ENCODE measurements at places on chromosomes 1 and 21. TPM values are rescaled to one million over a fixed set of nuclear protein-coding genes. Genes with fewer than 3 reads are reported as not detected.
A peak's percentile ranks its signal among the peaks of the same experiment; 100 is the strongest.

The S100A14 gene
- total RNA-seq, result 266 TPM

The RNU1-4 gene
- 2,993 TPM for total RNA-seq

- no peak for DNase-seq
Observed at GRCh38 chr1:23122796-23123195, 45.9 kb downstream of the LUZP1 start.

GRCh38 chr1:159786465-159786864 lies 5.7 kb downstream of the DUSP23 start:
- DNase-seq, result no peak

The DNAI4 gene
- total RNA-seq, result 7.6 TPM

GRCh38 chr1:178726087-178726517 lies 1.1 kb downstream of the RALGPS2 start:
- DNase-seq, result no peak

- no peak for DNase-seq
Observed at GRCh38 chr1:59070610-59071009, 226.3 kb upstream of the FGGY start.

The UCHL5 gene
- 31.3 TPM for total RNA-seq

DNA sequence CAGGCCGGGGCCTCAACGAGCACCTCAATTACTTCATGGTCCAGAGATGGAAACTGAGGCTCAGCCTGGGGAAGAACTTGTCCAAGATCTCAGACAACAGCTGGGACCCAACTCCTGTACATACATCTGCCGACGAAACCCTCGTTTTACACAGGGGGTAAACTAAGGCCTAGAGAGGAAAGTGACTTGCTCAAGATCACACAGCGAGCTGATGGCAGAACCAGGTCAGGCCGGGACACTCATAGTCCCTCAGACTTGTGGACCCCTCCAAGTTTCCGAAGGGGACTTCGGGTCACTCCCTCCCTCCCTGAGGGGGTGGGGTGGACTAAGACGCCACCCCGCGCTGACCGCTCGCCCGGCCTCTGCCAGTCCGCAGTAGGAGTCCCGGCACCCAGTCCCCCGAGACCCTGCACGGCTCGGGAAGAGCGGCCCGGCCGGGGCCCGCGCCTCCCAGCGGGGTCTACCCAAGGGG lies 430 bp downstream of the WASF2 start:
- DNase-seq, result peak; percentile 77

DNA sequence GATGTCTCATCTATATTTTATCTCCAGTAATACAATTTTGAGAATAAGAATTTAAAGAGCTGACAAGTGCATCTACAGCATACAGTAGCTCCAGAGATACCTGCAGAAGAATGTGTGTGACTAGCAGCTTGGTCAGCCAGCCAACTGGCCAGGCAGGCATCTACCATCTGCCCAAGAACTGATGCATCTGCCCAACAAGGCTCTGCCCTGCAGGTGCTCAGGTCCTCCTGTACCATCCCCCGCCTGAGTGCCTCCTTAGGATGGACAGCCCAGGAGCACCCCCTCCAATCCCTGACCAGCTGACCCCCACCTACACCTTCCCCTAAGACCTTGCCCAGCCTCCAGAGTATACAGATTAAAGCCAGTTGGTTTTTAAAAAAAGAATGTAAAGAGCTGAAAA lies 30.3 kb downstream of the TMEM69 start:
- no peak for DNase-seq

- DNase-seq, result no peak
Observed at GRCh38 chr1:30759718-30760281, 2.2 kb upstream of the LAPTM5 start.

The MRPL55 gene
- total RNA-seq, result 58.8 TPM

The DMRTA2 gene
- total RNA-seq, result 0.29 TPM

- no peak for DNase-seq
Observed at GRCh38 chr21:20108016-20108415, 890.2 kb upstream of the NCAM2 start.

- DNase-seq, result no peak
Observed at GRCh38 chr1:244155661-244156060, 104.6 kb downstream of the ZBTB18 start.

DNA sequence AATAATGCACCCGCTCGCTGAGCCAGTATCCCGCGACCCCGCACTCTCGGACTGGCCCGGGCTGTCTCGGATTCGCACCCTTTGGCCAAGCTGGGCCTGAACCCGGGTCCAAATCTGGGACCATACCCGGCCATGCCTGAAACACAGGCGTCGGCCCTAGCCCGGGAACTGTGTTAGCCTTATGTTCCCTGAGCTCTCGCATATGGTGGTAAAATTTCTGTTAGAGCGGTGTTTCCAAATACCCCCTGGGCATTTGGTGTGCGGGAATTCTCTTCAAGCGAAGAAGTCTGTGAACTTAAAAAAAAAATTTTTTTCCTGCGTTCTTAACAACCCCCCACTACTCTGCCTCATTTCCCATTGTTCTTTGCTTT lies 3.1 kb downstream of the RNF220 start:
- DNase-seq, result no peak

GRCh38 chr1:8274352-8274751 lies 43.6 kb upstream of the SLC45A1 start:
- no peak for DNase-seq

DNA sequence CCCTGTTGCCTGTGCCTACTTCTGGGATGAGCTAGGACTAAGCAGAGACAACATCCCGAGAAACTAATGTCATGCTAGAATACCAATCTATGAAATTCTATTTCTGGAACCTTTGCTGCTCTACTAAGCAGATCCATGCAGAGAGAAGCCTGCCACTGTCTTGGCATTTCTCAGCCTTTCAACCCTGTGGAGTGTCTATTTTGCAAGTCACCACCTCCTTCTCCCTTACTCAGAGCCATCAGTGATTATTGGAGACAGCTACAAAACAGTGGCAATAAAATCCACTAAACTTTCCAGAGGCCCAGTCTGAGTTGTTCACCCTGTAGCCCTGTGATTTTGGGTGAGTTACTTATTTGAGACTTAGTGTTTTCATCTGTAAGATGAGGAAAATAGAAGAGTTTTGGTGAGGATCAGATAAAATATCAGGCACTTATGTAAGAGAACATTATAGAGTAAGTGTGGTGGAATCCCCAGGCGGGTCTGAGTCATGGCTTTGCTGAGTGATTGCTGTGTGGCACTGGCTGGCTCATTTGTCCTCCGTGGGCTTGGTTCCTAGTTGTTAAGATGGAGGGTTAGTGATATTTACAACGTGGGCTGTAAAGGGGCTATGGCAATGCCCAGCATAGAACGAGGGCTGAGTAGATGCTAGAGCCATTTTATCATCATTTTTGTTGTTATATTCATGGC lies 61.1 kb downstream of the FMN2 start:
- DNase-seq, result no peak

The PADI1 gene
- 35.5 TPM for total RNA-seq

- no peak for DNase-seq
Observed at GRCh38 chr1:159170639-159171038, 776 bp upstream of the CADM3 start.

DNA sequence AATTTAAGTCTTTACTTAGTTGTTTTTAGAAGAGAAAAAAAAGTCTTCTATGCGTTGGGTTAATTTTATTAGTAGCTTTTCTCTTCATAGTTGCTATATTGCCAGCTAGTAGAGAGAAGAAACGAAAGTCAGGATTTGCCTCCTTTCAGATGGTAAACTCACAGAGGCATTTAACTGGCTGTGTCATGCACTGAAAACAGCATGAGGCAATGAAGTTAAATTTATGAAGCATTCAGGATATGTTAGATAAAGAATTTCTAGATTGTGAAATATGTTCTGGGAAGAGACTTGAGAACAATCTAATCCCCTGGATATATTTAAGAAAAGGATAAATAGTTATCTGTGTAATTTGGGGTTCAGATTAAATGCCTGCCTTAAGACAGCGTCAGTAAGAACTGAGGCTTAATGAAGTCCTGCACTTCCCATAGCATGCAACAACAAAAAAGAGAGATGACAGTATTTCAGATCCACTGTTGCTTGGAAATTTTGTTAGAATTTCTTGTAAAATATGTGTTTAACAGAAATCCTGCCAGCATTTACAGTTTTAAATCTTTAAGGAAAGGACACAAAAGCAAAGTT lies 1.7 kb downstream of the ANGPTL1 start:
- no peak for DNase-seq

GRCh38 chr1:226118357-226118756 lies 55.8 kb downstream of the H3-3A start:
- DNase-seq, result no peak

DNA sequence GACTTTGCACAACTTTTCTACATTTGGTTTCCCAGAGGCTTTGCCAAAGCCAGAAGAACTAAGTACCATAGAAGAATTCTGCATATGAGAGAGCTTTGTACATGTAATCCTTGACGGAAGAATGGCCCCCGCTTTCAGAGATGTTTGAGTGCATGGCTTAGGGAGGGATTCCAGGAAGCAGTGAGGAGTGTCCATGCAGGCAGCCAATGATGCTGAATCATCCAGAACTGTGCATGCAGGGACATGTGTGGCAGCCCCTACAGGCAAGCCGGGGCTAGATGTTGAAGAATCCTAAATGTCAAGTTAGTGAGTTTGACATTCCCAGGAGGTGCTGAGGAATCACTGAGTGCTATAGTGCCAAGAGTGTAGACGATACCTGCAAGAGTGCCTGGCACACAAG lies 9.9 kb upstream of the HAO2 start:
- DNase-seq, result no peak

DNA sequence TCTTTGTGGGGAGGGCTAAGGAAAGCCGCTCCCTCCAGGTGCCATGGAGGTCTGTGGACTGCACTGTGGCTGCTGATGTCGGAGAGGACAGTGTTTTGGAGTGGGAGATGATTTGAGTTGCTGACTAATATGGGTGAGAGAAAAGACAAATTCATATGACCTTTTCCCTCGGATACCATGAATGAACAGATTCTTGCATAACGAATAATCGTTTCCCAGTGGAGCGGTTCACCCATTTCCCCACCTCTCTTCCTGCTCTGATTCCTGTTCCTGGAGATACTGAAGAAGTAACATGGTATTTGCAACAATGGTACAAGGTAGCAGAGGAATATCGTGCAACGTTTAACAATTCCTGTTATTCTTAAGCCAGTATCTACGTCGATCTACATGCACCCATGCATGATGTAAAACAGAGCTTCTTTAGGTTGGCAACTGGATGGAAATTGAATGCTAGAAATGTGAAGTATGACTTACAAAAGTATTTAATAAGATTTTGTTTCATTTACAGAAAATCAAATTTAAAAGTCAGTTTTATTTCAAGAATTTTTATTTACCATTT lies 227.1 kb downstream of the TOMM20 start:
- no peak for DNase-seq

GRCh38 chr1:100928128-100928527 lies 32.2 kb downstream of the SLC30A7 start:
- DNase-seq, result no peak

DNA sequence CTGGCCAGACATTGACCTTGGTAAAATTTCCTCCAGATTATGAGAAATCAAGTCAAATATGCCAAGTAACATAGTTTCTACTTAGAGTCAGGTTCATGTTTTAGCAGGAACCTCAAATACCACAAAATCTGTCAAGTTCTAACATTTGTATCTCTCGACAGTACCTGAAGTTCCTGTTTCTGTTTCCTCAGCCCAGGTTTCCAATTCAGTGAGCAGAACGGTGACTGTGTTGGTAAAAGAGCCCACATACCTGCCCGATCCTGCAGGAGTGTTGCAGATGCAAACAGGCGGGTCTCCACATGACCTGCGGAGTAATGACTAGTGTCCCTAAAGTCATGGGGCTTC lies 57.9 kb upstream of the LGALS8 start:
- no peak for DNase-seq

DNA sequence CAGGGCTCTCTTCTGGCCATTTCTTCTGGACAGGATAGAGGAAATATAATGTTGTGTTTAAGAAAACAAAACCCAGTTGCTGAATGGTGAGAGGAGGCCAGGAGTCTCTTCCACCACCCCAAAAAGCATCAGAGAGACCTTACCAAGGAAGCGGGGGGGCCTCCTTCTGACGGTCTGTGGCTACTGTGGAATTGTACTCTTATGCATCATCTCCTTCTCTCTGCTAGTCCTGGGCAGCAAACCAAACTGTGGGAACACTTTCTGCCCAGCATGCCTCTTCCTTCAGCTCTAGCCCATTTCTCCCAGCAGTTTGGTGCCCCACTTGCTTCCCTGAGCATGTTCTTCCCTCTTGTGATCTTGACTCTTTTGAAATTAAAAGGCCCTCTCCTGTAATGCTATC lies 157.7 kb downstream of the HHIPL2 start:
- DNase-seq, result no peak

The ZNF672 gene
- 33.0 TPM for total RNA-seq

- no peak for DNase-seq
Observed at GRCh38 chr1:10787286-10787685, 9.2 kb downstream of the CASZ1 start.

DNA sequence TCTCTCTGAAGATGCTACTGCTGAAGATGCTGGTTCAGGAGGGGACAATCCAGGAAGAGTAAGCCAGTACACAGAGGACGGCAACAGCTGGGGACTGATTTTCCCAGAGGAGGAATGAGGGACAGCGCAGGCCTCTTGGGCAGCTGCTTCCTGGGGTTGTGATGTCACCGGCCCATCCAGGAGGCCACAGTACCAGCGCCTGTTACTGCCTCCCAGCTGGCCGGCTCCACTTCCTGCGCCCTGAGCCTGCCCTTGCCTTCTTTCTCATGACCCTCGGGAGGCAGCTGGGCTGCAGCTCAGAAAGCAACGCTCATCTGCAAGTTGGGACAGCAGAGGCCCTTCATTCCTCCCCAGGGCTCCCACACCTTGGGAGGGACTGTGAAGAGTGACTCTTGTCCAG lies 21.9 kb upstream of the ID3 start:
- no peak for DNase-seq

- DNase-seq, result no peak
Observed at GRCh38 chr1:61156576-61157467, 74.5 kb downstream of the NFIA start.

GRCh38 chr1:215718575-215719287 lies 151.6 kb downstream of the KCTD3 start:
- DNase-seq, result no peak

GRCh38 chr1:24098102-24098501 lies 13.8 kb downstream of the MYOM3 start:
- DNase-seq, result no peak

DNA sequence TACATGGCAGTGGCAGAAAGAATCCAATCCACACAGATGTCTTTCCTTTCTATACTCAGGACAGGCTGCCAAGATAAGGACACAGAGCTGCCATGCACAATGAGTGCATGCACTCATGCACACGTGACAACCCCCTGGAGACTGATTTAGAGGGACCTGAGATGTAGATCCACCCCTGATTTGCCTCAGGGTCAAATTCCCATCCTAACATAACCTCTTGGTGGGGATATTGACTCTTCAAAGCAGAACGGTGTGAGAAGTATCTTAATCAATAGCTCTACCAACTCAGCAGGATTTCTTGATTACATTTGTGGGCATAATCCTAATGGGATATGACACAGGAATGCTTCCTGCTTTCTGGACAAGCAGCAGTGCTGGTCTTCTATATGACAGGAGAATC lies 125.2 kb upstream of the DSCAM start:
- DNase-seq, result no peak

The LCA5L gene
- total RNA-seq, result 1.9 TPM

- no peak for DNase-seq
Observed at GRCh38 chr21:23014021-23014420, 2015.8 kb downstream of the NCAM2 start.

GRCh38 chr1:56000424-56000823 lies 578.9 kb downstream of the PLPP3 start:
- no peak for DNase-seq
